ENCODE measurements at places on chromosomes 4 and X.

DNA sequence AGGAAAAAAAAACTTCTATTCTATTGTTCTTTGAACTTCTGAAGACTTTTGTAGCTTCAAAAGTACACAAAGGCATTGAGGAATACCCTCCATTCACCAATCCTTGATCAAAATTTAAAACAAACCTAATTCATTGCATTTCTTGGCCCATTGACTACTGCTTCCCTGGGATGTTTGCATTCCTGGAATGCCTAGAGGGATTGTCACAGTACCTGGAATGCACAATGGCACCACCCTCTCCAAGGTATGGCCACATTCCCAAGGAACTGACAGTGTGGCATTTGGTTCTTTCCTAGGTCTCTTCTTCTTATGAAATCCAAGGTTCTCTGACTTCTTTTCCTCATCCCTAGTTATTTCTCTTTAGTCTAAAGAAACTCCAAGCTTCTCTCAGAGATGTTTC, 600.7 kb downstream of the CCSER1 start:
- DNase-seq = no peak

DNA sequence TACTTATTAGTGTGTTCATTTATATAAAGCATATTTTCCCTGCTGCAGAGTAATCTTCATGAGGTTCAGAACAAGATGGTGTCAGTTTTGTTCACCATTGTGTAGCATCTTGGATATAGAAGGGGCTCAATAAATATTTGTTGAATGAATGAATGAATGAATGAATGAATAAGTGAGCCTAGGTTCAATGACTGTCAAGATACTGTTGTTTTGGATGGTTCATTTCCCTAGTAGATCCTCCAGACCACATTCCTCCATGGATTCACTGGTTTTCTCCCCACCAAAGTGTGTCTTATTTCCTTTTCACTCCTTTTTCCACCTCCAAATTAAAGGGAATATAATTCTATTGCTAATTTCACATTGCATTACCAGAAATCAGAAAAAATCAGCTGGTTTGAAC, 2.1 kb upstream of the OCIAD2 start:
- DNase-seq = no peak

- no peak for DNase-seq
Observed at GRCh38 chr4:41446391-41446790, 91.6 kb upstream of the LIMCH1 start.

DNA sequence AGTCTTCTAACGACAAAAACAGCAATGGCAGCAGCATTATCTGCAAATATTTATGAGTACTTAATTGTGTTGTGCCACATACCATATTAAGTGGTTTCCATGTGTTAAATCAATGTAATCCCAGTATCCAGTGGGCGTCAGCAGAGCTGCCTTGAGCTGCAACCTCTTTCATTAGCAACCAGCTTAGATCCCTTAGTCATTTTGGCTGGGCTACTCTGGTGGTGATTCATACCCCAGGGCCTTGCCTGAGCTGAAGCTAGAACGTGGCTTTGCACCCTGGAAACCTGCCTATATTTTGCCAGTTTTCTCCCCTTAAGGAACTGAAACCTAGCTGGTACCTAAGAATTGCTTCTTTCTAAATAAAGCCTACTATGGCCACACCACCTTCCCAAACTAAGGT, 474.3 kb upstream of the FTHL17 start:
- DNase-seq = no peak

DNA sequence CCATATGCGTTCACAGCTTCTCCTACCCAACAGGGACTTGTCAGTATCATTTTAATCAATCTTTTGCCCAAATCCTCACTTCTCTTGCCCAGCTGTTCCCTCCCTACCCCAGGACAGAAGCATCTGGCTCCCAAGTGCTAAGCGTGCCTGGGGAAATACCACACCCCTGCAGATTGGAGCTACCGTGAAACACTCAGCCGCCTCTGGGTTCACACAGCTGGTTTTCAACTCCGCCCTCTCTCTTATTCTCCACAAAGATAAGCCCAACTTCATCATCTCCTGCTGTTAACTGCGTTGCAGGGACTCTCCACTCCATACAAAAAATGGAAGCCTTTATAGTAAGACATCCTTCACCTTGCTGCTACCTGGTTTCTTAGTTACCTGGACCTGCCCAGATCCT, 147.3 kb upstream of the FTHL17 start:
- no peak for DNase-seq

DNA sequence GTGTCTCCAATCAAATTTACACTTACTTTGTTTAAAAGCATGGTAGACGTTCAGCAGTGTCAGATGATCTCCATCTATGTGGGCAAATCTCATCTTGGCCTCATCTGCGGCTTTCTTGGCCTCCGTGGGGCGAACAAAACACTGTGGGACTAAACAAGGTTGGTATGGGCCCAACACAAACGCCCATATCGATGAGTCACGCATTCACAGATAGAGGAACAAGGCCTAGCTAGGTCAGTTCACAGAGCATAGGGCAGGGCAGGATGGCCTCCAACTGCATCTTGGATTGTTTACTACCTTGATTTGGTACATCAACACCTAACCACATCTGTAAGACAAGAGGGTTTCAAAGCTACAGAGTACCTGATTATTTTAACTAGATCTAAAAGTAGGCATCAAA, 47.3 kb downstream of the DHX15 start:
- no peak for DNase-seq

DNA sequence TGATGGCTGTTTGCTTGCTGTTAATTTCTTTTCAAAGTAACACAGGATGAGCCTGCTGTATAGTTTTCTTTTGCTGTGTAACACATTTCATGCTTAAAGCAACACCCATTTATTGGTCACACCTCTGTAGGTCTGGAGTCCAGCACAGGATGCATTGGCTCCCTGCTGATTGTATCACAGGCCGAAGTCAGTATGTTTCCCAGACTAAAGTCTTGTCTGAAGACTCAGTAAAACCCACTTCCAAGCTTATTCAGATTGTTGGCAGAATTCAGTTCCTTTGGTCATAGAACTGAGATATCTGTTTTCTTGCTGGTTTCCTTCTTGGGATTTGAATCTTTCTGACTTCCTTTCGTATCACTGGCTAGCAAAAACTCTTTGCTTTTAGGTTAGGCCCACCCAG, 54.3 kb downstream of the LRP2BP start:
- no peak for DNase-seq

DNA sequence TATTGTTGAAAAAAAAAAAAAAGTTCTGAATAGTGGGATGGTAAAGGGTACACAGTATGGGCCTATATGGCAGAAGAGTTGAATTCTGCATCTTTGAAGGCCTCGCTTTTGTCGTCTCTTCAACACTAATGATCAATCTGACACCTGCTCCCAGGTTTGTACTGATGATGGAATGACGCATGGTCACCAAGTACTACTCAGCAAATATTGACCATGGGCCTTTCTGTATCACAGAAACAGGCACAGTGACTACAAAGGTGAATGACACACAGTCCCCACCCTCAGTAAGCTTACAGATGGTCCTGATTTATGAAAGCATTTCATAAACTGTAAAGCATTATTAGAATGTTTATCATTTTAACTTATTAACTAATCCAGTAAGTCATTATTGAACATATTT, 152.6 kb downstream of the LDB2 start:
- DNase-seq = no peak

DNA sequence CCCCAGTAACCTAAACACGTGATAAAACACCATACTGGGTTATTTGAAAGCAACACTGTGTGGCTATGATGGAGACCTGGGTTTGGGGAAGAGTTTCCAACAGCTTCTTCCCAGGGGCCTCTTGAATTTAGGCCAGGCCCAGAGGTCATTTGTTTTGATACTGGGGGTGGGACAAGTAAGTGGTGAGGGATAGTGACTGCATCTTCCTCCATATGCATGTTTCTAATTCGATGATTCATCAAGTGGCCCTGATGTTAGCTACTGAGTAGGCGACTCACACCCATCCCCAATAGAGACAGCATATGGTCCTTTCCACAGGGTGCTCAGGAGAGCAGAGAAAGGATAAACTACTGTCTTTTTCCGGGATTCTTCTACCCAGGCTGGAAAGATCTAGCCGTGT, 2.7 kb downstream of the NDP start:
- DNase-seq = no peak

Data from stimulated activated CD4-positive, alpha-beta T cell treated with anti-CD3 and anti-CD28 coated beads, Interleukin-1b, Interleukin-23, amount 100 ng/mL, for 1 hour (primary cell).